ENCODE measurements at places on chromosomes 1 and 21. TPM values are rescaled to one million over a fixed set of nuclear protein-coding genes. Genes with fewer than 3 reads are reported as not detected.

KRTAP10-7 gene
- not detected for total RNA-seq

CNR2 gene
- total RNA-seq, result 0.13 TPM

DCST1 gene
- not detected for total RNA-seq

AADACL3 gene
- not detected for total RNA-seq

CR1 gene
- 0.42 TPM for total RNA-seq

FCGR2B gene
- total RNA-seq, result 8.9 TPM

RRP1B gene
- 22.1 TPM for total RNA-seq

B3GALT6 gene
- 8.0 TPM for total RNA-seq

KRTAP8-1 gene
- not detected for total RNA-seq

AMY1B gene
- not detected for total RNA-seq

DNA sequence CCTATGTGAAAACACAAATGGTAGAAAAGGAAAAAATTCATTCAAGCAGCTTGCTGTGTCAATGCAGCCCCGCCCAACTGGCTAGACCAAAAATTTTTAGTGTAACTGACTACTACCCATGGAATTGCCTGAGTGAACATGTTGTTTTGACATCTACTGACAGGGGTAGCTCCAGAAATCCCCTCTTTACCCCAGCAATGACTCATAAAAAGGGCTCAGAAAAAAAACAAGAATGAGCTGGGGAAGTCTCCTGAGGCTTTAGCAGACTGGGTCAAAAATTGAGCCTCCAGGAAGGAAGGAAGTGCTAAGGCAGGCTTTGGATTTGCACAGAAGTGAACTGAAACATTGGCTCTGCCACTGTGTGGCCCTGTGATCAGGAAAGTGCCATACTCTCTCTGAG is 24.4 kb upstream of the FGGY start:
- DNase-seq, result no peak

DNA sequence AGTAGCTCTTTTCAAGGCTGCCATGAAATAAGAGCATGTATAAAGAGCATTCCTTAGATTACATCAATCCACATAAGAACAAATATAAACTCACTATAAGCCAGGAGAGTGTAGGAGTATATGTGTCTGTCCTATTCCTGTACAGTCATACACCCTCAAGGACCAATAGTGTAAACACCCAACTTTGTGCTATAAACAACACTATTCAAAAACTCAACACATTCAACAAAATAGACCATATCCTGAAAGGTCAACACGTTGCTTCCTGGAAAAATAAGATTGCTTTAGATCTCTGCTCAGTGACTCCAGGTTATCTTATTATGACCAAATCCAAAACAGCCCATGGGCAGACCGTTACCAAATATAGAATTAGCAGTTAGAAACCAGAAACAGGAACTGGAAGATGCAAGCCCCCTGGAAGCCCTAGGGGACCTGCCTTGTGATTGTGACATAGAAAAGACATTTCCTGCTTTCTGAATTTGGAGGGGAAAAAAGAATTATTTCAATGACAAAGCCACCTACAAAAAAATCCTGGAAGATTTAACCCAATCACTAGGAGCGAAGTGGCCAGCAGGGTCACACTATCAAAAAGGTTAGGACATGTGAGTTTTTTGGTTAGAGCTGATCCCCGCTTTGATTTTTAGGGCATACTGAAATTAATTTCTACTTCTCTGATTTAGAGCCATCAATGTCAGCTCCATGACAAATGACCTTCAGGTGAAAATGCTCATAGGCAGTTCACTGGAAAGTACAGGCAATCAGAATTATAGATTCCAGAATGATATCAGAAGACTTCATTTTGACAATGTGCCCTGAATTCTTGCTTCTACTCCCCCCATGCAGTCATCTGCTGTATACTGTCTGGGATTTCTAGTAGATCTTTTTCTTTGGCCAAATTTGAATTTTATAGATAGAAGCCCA is 59.9 kb downstream of the LRRC8C start:
- no peak for DNase-seq

DNA sequence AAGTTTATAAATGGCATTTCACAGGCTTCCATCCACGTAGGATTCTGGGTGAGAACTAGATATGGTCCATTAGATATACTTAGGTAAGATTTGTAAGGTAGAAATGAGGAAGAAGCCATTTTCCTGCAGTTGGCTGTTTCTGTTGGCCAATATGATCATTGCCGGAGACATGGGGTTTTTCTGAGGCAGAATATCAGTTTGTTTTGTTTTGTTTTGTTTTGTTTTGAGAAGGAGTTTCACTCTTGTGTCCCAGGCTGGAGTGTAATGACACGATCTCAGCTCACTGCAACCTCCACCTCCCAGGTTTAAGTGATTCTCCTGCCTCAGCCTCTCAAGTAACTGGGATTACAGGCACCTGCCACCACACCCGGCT is 8.7 kb upstream of the EYA3 start:
- DNase-seq, result peak; percentile 7

- DNase-seq, result no peak
Observed at GRCh38 chr1:152917794-152918193, 9.4 kb downstream of the IVL start.

DNA sequence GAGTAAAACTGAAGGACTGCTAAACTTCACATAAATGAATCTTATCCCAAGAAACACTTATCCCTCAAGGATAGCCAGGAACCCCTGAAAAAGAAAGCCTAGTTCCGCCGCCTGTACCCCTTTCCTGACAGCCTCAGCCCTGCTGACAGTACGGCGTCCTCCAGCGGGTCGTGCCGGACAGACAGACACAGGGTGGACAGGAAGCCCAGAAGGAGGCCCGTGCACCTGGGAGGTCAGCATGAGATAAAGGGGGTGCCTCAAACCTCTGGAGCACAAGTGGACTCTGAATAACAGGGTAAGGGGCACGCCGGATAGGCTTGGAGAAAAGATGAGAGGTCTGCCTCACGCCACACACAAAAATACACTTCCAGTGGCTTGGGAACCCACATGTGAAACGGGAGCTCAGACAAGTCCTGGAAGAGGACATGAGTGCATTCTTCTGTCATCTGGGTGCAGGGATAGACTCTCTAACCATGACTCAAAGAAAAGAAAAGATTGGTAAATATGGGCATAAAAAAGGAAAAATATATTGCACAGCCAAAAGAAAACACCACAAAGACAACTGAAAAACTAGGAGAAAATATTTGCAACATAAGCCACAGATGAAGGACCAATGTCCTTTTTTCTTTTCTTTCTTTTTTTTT is 17.3 kb upstream of the ADARB1 start:
- no peak for DNase-seq

DNA sequence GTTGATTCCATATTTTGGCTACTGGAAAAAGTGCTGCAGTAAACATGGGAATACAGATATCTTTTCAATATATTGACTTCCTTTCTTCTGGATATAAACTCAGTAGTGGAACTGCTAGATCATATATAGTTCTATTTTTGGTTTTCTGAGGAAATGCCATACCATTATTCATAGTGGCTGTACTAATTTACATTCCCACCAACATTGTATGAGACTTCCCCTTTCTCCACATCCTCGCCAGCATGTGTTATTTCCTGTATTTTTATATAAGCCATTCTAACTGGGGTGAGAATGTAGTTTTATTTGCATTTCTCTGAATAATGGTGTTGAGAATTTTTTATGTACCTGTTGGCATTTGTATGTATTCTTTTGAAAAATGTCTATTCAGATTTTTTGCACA is 385.2 kb downstream of the NUF2 start:
- no peak for DNase-seq

DNA sequence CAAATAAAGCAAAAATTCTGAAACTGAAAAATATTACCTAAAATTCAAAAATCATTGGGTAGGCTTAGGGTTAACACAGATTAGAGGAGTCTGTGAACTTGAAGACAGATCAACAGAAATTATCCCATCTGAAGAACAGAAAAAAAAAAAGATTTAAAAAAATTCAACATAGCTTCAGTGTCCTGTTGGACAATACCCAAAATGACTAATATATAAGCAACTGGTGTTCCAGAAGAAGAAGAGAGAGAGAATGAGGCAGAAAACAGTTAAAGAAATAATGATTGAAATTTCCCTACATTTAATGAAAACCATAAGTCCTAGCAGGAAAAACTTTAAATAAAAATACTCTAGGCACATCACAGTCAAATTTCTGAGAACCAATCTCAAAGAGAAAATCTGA is 31.5 kb downstream of the TMCO1 start:
- no peak for DNase-seq

DNA sequence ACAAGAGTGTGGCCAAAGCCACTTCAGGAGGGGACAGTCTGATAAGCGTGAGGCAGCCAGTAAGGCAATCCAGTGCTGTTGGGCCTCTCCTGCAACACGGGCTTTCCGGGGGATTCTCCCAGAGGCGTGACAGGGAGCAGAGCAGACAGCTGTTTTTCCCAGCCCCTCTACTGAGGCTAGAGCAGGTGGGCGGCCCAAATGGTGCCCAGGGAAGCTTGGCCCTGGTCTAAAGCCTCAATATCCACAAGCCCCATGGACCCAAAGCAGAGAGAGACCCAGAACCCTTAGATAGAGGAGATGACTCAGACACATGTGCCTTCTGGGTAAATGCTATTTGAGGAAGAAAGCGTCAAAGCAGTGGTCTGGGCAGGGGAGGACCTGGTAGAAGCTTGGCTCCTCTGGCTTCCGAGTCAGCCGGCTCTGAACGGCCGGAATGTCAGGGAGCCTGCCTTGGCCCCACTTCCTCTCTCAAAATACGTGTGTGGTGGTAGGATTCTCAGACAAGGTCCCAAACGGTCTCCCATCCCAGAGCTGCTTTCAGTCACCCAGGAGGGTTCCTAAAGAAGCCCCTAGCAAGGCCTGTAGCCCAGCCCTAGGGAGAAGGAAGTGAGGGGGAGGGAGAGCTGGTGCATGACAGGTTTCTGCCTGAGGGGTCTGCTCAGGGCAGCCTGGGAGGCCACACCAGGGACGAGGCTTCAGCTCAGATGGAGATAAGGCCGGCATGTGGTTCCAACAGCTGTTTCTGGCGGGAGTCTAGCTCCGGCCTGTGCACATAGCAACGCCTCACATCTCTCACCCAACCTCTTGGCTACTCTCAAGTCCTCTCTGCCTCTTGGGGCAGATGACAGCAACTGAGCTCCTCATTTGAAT is 28.8 kb downstream of the PIK3C2B start:
- no peak for DNase-seq

Measured in colonic mucosa (tissue), 4 donors.